NCI-H1417 treated with DMSO at 0.1 percent for 48 hours (cell line): ENCODE measurements at places on chromosomes 12 and 14.

GRCh38 chr12:128288896-128289295 is 21.9 kb downstream of the TMEM132C start:
- no peak for DNase-seq

DNA sequence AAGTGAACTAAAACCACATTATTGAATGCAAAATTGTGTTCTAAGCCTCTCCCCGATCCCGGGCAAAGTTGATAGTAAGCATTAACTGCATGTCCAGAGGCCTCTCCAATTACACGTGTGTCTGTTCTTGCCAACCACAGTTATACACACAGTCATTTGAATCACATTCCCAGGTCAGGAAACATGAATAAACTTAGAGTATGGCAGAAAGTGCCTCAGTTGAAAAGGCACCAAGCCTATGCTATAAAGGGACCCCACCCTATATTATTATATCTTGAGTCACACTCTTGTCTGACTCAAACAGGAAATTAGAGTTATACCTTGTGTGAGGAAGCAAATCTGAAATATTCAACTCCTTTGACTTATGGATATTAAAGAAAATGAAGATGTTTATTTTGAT is 128.3 kb upstream of the STXBP6 start:
- no peak for DNase-seq

DNA sequence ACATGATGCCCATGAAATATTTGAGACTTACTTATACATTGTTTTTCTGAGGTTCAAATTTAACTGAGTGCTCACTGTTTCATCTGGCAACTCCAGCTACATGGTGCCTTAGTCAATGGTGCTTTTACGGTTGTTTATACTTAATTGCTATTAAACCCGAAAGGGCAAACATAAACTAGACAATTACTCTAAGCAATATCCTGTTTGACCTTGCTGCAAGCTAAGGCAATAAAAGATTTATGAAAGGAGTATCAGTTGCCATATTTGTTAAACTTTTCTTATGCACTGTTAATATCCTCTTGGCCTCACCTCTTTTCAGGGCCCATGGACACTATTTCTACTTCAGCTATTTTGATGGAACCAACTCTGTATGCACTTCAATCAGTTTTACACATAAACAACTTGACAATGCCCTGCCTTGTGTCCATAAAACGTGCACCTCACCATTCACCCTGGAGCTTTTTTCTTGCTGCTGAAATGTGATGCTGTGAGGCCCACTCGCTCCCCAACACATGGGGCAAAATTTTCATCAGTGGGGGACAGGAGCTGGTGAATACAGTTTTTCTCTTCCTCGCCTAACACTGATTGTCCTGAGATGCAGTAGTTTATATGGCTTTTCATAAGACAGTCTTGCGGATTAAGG is 64.1 kb upstream of the HIF1A start:
- DNase-seq, result no peak

DNA sequence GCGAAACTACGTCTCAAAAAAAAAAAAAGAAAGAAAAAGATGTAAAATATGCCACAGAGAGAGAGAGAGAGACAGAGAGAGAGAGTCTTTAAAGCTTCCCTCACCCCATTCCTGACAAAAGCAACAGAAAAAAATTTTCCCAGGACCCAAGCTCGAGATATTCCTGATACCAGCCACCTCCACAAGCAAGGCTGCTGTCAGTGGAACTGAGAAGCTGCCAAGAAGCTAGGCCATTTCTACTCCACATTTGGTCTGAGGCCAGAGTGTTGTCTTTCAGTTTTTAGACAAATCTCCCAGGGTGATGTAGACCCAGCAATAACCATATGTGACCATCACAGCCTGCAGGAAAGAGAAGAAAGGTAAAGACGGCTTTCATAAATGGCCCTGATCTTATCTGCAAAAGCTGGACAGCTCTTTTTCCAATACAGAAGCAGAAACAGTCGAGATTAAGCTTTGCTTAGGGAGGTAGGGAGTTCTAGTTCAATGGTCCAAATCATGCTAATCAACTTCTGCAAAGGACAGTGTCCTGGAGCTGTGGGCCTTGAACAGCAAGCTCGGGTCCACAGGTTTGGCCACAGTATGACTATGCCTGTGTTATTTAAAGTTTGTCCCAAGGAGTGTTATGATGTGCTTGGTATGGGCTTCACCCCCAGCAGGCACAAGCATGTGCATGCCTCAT is 130.3 kb upstream of the NUDT4 start:
- no peak for DNase-seq

DNA sequence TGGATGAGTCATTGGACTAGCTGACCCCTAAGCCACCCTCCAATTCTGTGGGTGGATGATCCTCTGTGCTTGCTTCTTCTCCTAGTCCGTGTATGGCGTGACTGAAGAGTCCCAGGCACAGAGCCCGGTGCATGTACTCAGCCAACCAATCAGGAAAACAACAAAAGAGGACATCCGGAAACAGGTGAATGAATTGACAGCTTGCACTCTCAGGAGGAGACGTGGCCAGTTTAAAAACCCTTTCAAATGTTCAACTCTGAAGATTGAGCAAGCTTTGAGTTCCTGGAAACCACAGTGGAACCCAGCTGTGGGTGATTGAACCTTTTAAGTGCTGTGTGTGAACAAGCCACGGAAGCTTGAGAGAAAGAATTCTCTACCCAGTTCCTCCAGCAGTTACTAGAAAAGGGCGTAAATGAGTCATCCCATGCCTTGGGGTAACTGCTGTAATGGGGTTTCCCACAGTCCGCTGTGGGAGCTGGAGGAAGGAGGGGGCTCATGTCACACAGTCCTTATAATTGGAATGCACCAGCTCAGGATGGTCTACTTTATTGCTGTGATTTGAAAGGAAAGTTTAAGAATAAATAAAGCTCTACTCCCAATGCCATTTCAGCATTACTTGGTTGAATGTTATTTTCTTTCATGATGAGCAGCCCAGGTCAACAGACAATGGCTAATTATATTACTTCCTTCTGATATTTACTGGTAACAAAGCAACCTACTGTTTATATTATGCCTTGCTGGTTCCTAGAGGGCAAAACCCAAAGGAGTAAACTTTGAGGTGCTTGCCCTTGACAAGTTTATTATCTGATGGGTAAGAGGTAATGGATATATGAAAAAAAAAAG is 417.0 kb downstream of the DPF3 start:
- DNase-seq, result no peak

- DNase-seq, result no peak
Observed at GRCh38 chr14:104776961-104777807, 18.4 kb downstream of the AKT1 start.

- DNase-seq, result no peak
Observed at GRCh38 chr14:37019488-37019887, 152.9 kb downstream of the SLC25A21 start.
